Suppressor macrophage (primary cell): ENCODE measurements at places on chromosomes 2 and 18.

- no peak for DNase-seq
Observed at GRCh38 chr2:201447086-201447485, 4.2 kb downstream of the TRAK2 start.

DNA sequence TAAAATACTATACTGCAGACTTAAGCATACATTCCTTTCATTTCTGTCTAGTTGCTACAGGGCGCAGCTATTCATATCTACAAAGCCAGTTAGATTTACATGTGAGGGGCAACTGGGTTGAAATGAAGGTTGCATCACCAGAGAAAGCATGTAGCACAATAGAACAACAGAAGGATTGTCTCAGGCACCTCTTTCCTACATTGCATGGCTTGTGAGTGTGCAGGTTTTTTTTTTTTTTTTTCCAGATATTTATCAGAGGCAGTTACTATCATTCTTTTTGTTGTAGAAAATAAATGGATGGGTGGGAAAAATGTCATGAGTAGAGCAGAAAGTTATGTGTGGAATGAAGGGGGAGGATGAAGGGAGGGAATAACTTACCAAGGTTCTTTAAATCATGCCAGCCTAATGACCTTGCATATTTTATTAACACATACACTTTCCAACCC lies 86.8 kb downstream of the ERBB4 start:
- DNase-seq: no peak

DNA sequence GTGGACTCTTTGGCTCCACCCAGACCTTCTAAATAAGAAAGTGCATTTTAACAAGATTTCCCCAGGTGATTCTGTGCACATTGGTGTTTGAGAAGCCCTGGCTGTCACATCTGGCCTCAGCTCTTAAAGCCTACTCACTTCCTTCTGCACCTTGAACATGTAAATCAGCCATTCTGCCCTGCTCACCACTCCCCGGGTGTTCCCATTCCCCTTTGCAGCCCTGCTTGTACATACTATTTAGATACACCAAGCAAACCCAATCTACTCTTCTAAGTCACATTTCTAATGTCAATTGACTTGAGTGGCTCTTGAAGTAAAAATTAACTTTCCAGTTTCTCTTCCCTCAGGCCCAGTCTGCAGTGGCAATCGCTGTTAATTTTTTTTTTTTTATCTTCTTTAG lies 13.1 kb upstream of the SCN1A start:
- no peak for DNase-seq

GRCh38 chr2:44479127-44479887 lies 117.6 kb downstream of the CAMKMT start:
- DNase-seq: peak; percentile 87

- DNase-seq: peak; percentile 61
Observed at GRCh38 chr2:85009019-85009618, 38.2 kb downstream of the KCMF1 start.

- no peak for DNase-seq
Observed at GRCh38 chr2:236715491-236715961, 145.9 kb downstream of the ACKR3 start.

GRCh38 chr18:71878226-71878625 lies 665.9 kb downstream of the CBLN2 start:
- DNase-seq: no peak

DNA sequence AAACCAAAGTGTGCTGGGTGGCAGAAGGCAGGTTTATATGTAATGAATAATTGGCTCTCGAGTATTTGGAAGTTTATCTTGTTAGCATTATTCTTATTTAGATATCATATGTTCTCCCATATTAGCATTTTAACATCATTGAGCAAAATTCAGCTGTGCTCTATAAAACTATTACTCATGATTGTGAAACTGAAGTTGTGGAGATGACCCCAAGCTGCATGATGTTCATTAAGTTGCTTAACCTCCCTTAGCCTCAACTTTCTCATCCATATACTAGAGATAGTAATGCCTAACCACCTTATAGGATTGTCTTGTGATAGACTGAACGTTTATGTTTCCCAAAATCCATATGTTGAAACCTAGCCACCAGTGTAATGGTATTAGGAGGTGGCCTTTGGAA lies 346.3 kb downstream of the SATB2 start:
- DNase-seq: no peak

DNA sequence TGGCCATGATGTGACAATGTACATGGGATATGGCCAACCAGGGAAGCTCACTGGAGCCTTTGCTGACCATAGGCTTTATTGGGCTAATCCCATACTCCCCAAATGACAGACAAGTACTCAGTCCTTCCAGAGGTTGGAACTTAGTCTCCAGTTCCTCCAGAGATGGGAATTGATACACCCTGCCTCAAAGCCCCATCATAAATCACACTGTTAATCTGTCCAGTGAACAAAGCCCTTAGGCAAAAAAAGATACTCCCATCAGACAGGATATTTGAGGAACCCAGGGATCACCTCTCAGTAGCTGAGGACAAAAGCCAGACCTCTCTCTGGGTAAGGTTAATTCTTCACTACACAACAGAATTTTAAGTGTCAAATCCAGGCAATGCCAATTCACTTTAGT lies 247.5 kb upstream of the CDH20 start:
- no peak for DNase-seq

GRCh38 chr2:192828175-192828574 lies 633.4 kb upstream of the TMEFF2 start:
- DNase-seq: no peak

GRCh38 chr2:152598975-152599759 lies 118.1 kb downstream of the PRPF40A start:
- no peak for DNase-seq

- DNase-seq: no peak
Observed at GRCh38 chr2:148515976-148516375, 128.6 kb upstream of the EPC2 start.

DNA sequence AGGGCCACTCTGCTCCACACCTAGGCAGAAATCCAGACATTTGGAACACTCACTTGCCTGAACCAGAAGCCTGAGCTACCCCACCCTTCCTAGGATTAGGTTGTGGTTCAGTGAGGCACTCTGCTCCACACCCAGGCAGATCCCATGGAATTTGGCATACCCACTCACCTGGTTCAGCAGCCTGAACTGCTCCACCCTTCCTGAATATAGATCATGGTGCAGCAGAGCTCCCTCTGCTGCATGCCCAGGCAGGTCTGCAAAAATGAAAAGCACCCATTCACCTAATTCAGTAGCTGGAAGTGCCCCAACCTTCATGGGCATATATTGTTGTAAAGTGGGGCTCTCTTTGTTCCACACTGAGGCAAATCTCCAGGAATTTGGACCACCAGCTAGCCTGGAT lies 185.1 kb upstream of the CNTNAP5 start:
- no peak for DNase-seq

GRCh38 chr18:24043403-24043802 lies 28.8 kb downstream of the TTC39C start:
- DNase-seq: peak; percentile 28

DNA sequence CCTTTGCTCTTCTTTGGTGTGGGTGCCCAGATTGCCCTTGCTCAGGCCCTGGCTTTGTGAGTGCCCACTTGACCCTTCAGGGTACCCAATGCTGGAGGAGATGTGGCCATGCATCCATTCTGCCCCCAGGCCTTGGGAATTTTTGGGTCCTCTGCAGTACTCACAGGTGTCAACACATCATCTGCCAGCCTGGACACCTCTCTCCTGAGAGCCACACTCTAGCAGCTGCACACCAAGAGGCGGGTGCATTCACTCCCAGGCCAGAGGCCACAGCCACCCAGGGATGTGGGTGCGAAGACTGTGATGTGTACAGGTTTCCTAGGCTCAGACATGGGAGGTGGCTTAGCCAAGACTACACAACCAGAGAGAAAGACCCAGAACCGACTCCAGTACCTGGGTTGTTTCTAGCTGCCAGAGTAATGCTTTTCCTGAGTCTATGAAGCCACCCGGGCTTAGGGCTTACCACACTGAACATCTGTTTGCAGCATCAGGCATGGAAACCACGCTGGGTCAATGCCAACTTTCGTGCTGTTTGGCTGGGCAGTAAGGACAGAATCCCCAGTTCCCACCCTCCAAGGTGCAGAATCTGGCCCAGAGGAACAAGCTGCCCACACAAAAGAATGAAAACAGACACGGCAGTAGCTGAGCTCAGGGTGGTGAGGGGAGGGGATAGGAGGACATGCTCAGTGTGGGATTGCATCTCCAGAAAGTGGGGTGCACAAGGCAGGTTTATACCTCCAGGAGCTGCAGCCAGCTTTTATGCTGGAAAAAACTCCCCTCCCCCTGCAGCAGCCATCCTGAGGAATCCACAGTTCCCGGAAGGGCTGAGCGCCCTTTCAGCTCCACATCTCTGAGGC lies 40.1 kb downstream of the KCNF1 start:
- DNase-seq: no peak

DNA sequence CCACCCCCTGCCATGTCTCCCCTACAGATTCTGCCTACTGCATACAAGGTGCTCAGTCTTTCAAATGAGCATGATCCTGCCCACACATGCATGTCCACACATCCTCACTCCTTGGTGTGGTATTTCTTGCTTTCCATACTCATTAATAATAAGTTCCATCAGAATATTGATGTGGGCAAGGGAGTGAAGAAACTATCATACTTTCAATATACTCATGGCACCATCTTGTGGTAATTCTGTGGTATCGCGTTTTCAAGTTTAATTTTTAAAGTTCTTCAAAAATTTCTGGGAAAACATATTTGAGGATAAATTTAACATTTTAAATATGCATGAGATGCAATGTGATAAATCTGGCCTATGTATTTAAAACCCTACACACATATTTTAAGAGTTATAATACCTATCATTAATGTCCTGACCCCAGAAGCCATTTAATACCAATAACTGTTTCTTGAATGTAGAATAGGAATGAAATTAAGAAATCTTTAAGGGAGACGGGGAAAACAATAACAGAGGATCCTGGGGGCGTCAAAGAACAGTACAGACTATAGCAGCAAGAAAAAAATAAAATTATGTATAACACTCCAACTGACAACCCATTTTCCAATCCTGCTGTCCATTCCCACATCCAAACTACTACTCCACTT lies 110.1 kb downstream of the ZNF385B start:
- peak; percentile 32 for DNase-seq

DNA sequence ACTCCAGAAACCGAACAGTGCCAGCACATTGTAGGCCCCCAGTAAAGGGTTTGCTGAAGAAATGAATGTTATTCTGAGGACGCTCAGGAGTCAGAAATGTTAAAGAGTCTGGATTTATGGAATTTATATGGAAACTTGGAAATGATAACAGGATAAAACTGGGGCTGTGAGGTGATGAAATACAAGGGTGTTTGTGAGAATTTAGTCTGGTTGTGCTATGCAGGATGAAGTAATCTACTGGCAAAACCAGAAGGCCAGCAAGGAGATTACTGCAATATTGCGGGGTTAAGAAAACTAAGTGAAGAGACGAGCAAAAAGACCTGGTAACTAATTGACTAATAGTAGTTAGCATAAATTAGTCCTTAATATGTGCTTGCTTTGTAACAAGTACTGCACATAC lies 467.8 kb downstream of the ZEB2 start:
- DNase-seq: no peak
